Cardiac muscle cell (in vitro differentiated cells and primary cell): ENCODE measurements at places on chromosomes 2 and 18. TPM values are rescaled to one million over a fixed set of nuclear protein-coding genes. Genes with fewer than 3 reads are reported as not detected.

Gene TUBA3D
- not detected in 2 replicates for total RNA-seq

Gene TRABD2A
- not detected in 2 replicates for total RNA-seq

Gene FAM110C
- 0.60 and 1.1 TPM in 2 replicates for total RNA-seq

Gene TEKT4
- not detected in 2 replicates for total RNA-seq

Gene CCDC178
- 0.49 TPM in 1 of 2 replicates, not detected in the other for total RNA-seq

DNA sequence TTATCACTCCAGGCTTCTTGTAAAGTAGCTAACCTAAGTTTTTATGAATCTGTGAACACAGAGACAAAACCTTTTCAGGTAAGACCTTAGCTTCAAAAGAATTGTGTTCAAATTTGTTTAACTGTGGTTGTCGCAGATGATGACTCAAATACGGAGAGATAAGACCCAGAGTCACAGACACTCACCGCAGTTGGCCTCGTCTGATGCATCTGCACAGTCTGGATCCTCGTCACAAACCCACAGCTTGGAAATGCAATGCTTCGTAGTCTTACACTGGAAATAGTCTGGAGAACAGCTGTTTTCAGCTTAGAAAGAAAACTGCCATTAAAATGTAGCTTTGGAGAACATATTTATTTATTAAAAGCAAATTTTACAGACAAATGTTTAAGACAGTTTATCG, 1662.1 kb upstream of the NXPH2 start:
- no peak for DNase-seq

- DNase-seq: no peak
Measured at GRCh38 chr2:231347081-231347480, 48.4 kb upstream of the B3GNT7 start.

- DNase-seq: peak; percentile 53
Measured at GRCh38 chr18:76354348-76354747, 140.7 kb downstream of the ZNF516 start.

DNA sequence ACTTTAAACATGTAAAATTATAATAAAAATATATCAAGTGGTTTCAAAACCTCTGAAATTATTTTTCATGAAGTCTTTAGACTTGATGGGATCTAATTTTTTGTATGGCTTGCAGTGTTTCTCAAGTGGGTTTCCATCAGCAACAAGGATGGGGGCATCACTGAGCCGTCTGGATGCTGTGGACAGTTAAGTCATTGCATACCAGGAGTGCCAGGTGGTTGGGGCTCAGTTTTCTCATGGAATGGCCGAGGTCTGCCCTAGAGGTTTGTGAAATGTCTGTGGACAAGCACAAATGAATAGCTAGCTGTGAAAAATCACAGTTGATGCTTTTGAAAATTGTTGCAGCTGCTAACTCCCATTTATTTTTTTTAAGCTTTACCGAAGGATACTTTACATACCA, 1.7 kb downstream of the PRELID3A start:
- DNase-seq: no peak
